ENCODE measurements at places on chromosomes 2 and 18.

DNA sequence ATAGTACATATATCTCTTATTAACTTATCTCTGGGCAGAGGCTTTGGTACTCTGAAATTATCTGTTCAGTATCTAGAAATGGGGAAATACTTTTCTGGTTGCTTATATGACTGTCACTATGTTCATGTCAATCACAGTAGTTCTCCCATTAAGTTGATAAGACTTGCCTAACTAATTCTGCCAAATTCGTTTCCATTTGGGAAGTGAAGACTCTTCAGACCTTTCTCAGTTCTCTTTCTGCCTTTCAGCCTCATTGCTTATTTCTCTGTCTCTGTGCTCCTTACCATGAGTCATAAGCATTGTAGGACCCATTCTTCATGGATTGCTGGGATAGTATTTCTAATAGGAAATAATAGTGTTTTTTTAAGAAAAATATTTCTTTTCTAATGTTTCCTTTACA is 113.5 kb downstream of the PHLPP1 start:
- no peak for DNase-seq

GRCh38 chr18:72742002-72742401 is 125.8 kb downstream of the NETO1 start:
- no peak for DNase-seq

DNA sequence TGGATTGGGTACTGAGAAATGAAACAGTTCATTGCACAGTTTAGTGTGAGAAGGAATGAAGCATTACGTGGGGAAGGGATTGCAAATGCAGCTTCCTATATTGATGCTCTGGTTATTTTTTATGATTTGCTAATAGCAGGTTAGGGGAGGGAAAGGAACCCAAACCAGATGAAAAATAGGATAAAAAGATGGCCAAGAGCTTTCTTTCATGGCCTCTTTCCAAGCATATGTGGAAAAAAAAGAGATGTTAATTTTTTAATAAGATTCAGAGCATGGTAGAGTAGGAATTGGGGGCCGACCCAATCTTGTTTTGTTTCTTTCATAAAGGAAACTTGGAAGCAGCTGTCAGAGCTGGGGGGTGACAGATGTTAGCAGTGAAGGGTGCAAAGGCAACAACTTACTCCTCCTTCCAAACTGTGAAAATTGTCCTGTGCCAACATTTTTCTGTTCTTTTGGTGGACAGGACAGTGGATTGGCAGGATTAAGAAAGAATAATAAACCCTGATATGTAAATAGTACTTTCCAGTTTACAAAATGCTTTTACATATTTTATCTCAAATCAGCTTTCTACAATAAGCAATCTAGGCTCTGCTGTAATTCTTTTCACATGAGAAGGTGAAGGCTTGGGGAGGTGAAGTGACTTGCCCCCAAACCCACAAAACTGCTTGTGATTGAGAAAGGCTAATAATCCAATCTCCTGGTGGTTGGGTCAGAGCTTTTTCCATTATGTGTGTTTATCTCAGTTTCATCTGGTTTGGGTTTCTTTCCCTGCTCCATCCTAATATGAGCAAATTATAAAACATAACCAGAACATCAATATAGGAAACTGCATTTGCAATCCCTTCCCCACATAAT is 270.1 kb downstream of the ETAA1 start:
- no peak for DNase-seq

- DNase-seq, result no peak
Measured at GRCh38 chr2:174722942-174723592, 41.2 kb downstream of the CHRNA1 start.

GRCh38 chr2:134764164-134764563 is 45.4 kb upstream of the TMEM163 start:
- no peak for DNase-seq

GRCh38 chr2:240240781-240241180 is 100.3 kb upstream of the OTOS start:
- no peak for DNase-seq

DNA sequence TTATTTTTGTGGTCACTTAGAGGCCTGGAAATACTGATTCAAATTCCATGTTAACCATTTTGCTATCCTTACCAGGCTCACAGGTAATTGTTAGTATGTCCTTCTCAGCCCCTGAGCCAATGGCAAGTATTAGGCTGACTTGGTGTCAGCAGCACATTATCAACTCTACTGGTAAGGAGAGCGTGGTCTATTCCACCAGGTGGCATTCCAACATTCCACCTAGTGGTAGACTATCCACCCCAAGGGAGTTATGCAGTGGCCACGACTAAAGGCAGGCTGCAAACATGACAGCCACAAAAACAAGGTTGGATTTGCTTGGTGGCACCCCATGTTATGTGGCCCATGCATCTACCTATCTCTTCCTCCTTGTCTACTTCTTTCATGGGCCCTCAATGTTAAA is 31.8 kb upstream of the GCC2 start:
- no peak for DNase-seq

DNA sequence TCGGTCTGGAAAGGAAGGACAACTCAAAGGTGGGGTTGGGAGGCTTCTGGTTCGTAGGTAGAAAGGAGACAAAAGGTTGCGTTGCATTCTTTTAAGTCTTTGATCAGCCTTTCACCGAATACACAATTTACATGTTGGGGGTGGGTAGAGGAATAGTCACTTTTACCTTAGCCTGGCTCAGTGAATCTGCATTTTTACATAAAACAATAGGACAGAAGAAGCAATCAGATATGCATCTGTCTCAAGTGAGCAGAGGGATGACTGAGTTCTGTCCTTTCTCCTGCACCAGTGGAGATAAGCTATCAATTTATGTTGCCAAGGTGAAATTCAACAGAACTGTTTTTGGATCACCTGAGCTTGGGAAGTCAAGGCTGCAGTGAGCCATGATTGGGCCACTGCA is 173.7 kb downstream of the ZEB2 start:
- DNase-seq, result no peak

GRCh38 chr2:126722546-126722945 is 66.6 kb downstream of the GYPC start:
- no peak for DNase-seq

DNA sequence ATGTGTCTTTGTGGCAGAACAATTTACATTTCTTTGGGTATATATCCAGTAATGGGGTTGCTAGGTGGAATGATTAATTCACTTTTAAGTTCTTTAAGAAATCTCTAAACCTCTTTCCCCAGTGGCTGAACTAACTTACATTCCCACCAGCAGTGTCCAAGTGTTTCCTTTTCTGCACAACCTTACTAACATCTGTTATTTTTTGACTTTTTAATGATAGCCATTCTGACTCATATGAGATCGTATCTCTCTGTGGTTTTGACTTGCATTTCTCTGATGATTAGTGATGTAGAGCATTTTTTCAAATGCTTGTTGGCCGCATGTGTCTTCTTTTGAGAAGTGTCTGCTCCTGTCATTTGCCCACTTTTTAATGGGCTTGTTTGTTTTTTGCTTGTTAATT is 43.1 kb upstream of the PTH2R start:
- no peak for DNase-seq

DNA sequence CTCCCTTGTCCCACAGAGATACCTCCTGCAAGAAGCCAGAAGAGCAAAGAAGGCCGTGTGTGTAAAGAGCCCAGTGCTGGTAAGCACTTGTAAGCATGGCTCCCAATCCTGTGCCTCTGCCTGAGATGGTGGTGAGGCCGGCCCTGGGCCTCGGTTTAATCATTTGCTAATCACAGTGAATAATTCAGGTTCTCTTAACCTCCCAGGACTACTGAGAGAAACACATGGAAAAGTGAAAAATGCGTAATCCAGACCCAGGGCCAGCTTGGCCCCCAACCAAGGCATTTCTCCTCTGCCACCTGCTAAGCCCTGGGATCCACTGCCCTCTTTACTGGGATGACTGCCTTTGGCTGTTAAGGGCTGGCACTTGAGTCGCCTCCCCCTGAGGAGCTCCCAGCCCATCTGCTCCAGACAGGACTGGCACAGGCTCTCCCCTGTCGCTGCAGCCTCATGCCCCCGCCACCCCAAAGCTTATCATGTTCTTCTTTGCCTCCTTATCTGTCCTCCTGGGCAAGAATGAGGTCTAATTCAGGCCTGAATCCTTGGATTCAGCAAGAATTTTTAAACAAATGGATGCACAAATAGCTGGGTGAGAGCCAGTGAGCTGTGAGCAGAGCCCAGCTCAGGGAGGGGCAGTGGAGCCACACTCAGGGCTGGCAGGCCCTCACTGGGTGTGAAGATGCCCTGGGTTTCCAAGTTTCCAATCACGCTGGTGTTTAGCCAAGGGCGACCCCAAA is 193.9 kb upstream of the HS6ST1 start:
- no peak for DNase-seq

GRCh38 chr2:168992026-168992425 is 39.1 kb downstream of the ABCB11 start:
- DNase-seq, result no peak

DNA sequence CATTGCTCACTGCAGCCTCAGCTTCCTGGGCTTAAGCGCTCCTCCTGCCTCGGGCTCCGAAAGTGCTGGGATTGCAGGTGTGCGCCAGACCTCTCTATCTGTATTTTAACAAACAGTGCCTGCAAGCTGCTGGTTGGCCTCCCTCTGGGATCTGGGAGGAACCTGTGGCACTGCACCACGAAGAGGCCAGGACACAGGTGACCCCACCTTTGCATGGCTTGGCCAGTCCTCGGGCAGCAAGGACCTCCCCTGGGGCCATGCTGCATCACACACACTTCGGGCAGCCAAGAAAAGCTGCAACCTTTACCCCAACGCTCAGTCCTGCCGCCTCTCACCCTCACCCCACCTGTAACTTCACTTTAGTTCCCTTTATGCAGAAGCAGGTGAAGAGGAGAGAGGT is 70.0 kb downstream of the PXDN start:
- DNase-seq, result no peak

- no peak for DNase-seq
Measured at GRCh38 chr2:195279840-195280427, 377.1 kb upstream of the SLC39A10 start.

GRCh38 chr18:22409445-22409844 is 8.3 kb downstream of the CTAGE1 start:
- no peak for DNase-seq

GRCh38 chr2:30756051-30756719 is 51.1 kb downstream of the CAPN13 start:
- no peak for DNase-seq

DNA sequence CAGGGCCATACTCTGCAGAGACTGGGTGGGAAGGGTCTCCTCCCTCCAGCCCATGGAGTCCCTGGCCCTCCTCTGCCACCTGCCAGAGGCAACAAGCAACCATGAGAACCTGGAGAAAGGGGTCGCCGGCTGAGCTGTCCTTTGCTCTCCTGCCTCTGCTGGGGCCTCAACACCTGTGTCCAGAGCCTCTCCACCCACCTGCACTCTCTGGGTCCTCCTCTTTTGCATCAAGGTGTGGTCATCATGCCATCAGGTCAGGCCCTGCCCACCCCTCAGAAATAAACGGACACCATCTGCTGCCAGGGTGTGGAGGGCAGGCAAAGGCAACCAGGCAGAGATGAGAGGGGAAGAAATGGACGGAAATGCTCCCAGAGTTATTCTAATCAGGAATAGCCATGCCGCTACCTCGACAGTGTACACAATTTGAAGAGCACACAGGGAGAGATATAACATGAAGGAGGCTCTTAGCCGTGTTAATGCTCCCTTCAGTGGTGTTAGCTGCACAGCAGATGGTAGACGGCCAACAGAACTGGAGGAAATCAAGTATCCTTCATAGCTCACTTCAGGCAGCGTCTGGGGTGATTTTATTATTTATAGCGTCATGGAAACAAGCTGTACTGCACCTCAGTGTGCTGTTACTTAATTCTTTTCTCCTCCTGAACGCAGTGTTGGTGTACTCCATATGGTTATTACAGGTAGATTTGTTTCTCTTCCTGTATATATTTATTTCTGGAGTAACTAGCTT is 247.9 kb downstream of the TSN start:
- DNase-seq, result no peak

DNA sequence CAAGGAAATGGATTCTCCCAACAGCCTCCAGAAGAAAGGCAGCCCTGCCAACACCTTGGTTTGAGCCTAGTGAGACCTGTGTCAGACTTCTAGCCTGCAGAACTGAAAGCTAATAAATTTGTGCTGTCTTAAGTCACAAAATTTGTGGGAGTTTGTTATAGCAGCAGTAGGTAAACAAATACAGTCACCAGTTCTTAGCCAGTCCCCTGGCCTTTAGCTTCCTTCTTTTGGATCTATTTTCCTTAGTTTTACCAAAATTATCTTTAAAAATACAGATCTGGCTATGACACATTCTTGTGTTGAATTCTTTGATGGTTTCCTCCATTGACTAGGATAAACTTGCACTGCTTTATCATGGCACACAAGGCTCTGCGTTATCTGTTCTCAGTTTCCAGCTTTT is 697.9 kb upstream of the FANCL start:
- no peak for DNase-seq

DNA sequence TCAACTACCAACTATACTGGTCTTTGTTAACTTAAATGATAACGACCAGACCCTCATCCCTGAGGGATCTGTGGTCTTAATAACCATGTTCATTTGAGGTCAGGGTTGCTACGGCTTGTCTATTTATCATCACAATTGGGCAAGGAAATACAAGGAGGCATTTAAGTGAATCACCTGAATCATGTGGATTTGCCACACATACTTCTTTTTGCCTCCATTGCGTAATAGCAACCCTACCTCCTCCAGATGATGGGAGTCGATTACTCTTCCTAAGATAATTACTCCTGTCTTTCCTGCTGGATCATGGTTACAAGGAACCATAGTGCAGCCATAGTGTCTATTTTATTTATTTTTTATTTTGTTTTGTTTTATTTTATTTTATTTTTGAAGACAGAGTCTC is 42.2 kb downstream of the TAF4B start:
- DNase-seq, result no peak

- peak; percentile 21 for DNase-seq
Measured at GRCh38 chr2:230984393-230985220, 11.3 kb upstream of the SPATA3 start.

GRCh38 chr2:86697551-86698104 is 22.5 kb upstream of the RMND5A start:
- DNase-seq, result no peak

DNA sequence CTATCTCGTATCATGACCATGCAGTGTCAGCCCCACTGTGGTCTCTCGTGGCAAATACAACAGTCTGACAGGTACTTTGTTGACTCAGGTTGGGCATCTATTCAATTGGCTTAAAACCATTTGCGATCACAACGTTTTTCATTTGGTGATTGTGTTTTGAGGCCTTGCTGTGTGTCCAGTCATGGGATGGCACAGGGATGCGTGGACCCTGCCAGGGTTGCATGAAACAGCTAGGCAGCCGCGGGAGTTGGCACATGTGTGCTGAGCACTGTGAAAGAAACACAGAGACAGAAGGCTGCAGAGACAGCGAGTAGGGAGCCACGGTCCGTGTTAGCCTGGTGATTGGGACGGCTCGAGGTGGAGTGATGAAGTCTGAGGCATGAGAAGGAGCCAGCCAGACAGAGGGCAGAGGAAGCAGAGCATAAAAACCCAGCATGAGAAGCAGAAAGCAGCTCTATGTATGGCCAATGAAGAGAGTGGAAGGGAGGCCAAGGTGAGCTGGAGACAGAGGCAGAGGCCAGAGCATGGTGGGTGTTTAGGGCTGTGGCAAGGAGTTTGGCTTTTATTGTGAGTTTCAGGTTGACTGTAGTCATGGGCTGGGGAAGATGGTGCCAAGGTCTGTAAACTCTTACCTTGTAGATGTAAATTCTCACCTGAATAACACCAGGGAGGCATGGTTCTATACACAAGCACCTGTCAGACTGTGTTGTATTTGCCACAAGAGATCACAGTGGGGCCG is 31.8 kb upstream of the IL1R1 start:
- no peak for DNase-seq

Measured in stimulated activated CD4-positive, alpha-beta T cell treated with anti-CD3 and anti-CD28 coated beads, Interleukin-1b, Interleukin-23, amount 100 ng/mL, for 24 hours (primary cell).